ENCODE measurements at places on chromosomes 4 and X.

- no peak for DNase-seq
Observed at GRCh38 chr4:15894393-15894792, 44.1 kb downstream of the FGFBP1 start.

DNA sequence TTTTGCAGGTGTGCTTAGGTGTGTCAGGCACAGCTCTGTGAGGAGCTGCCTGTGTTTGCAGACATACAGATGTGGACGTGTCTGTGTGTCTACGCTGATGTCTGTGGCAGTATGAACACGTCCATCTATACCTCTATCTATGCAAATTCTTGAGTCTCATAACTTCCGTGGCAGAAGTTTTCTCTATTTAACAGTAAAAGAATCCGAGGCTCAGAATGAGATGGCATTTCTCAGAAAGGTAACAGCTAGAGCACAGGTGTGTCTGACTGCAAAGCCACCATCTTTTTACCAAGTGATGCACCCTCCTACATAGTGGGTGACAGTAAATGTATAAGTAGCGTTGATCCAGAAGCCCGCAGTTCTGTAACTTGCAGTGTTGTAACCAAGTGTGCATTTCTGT lies 39.9 kb upstream of the CYP4V2 start:
- no peak for DNase-seq

GRCh38 chrX:123920105-123920785 lies 41.3 kb upstream of the STAG2 start:
- peak; percentile 94 for DNase-seq

DNA sequence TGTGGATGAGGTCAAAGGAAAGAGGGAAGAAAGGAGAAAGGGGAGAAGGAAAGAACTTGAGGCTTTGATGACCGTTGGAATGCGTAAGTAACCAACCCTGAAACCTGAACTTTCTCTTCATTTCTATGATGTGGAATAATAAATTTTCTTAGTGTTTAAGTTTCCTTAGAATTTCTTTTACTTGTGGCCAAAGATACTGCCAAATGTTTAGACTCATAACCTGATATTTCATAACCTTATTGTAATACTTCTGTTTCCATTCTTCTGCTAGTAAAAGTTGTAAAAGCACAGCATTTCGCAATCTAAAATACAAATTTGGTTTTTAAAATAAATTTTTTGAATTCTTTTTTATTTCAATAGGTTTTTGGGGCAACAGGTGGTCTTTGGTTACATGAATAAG lies 258.5 kb upstream of the GIMD1 start:
- peak; percentile 57 for DNase-seq

DNA sequence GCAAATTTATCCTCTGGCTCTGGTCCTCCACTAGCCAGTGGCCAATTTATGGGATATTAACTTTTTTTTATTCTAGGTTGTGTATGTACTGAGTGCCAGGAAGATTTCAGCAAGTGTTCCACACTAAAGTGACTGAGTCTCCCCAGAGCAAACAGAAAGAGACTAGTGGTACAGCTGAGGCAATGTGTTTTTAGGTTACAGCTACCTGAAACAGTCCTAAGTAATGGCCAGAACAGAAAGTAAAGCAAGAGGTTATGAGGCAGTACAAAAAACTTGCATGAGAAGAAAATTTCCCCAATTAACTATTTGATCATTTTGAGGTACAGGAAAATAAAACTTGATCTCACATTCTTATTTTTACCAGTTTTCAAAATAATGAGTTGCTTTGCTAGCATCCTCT lies 31.2 kb downstream of the PRDM8 start:
- DNase-seq = no peak

GRCh38 chrX:102988517-102988916 lies 51.4 kb downstream of the RAB40AL start:
- DNase-seq = no peak

GRCh38 chr4:54961357-54961975 lies 163.9 kb downstream of the KDR start:
- peak; percentile 52 for DNase-seq

DNA sequence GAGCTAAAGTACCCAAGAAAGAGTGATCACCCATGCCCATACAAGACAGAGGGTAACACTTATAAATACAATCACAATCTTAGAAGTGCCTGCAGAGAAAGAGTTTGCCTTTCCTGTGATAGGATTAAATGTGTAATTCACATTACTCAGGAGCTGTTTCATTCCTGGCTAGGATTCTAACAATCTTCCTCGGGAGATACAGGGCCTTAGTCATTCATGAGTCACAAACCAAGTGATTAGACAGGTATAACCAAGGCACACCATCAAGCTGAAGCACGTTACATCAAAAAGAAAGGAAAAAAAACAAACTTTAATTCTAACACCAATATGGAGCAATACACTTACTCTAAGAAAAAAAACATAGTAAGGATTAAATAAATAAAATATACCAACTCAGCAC lies 14.9 kb downstream of the ABCG2 start:
- peak; percentile 53 for DNase-seq

GRCh38 chrX:2820136-2820771 lies 8.5 kb upstream of the GYG2 start:
- no peak for DNase-seq

DNA sequence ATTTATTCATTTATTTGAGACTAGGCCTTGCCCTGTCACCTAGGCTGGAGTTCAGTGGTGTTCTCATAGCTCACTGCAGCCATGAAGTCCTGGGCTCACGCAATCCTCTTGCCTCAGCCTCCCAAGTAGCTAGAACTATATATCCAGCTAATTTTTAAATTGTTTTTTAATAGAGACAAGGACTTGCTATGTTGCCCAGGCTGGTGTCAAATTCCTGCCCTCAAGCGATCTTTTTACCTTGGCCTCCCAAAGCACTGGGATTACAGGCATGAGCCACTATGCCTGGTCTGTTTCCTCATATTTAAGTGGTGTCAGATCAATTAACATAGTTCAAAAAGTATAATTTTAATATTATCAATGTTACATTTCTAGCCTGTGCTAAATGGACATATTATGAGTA lies 68.5 kb downstream of the AFF1 start:
- no peak for DNase-seq

GRCh38 chrX:87578978-87579377 lies 61.4 kb downstream of the KLHL4 start:
- no peak for DNase-seq

- DNase-seq = peak; percentile 35
Observed at GRCh38 chrX:20285511-20285910, 18.8 kb upstream of the RPS6KA3 start.

GRCh38 chr4:148017801-148018200 lies 285.9 kb downstream of the ARHGAP10 start:
- DNase-seq = no peak

DNA sequence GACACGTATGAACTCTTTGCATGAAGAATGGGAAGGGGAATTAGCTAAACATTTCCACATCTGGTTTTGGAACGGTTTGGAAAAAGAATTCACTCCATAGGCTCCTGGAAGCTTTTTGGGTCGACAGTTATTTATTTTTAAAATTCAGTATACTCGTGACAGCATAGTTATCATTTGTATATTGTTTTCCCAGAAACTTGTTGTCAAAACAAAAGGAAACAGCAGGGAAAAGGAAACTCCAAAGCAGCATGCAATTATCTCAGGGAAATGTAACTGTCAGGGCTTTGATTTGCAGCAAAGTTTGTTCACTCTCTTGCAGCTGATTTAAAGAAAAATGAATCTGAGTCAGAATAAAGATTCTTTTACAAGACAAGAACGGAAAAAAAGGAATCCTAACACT lies 86.5 kb downstream of the PLAC1 start:
- DNase-seq = peak; percentile 19

- no peak for DNase-seq
Observed at GRCh38 chr4:16237715-16238114, 11.4 kb upstream of the TAPT1 start.

DNA sequence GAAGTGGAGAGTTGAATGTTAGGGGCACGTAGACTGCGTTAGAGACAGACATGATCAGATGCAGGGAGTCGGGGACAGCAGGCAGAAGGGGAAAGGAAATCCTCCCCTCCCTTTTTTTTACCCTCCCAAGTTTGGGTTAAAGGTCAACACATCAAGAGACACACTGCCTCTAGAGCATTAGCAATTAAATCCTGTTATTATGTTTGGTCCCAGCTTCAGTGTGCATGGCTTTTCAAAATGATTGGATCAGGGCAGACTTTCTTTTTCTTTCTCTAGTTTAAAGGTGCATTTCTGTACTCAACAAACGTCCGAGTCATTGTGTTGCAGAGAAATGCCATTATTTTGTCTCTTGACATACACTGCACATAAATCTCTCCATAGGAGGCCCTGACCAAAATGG lies 63.9 kb downstream of the USP26 start:
- no peak for DNase-seq

DNA sequence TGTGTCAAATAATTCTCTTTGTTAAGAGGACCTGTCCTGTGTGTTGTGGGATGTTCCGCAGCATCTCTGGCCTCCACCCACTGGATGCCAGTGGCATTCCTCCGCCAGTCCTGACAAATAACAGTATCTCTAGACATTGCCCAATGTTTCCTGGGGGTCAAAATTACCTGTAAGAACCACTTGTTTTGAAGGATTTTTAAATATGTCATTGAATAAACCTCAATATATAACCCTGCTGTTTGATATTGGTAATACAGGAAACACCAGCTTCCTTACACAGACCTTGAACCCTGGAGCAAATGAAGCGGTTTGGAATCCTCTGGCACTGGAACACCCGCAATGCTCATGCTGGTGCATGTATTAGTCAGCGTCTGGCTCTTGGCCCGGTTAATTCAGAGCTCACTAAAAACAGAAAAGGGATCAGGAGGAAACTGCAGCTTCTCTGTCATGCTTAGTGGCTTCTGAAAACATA lies 101.3 kb downstream of the TBL1X start:
- peak; percentile 94 for DNase-seq

- peak; percentile 90 for DNase-seq
Observed at GRCh38 chr4:184745831-184746795, 12.2 kb upstream of the CENPU start.

DNA sequence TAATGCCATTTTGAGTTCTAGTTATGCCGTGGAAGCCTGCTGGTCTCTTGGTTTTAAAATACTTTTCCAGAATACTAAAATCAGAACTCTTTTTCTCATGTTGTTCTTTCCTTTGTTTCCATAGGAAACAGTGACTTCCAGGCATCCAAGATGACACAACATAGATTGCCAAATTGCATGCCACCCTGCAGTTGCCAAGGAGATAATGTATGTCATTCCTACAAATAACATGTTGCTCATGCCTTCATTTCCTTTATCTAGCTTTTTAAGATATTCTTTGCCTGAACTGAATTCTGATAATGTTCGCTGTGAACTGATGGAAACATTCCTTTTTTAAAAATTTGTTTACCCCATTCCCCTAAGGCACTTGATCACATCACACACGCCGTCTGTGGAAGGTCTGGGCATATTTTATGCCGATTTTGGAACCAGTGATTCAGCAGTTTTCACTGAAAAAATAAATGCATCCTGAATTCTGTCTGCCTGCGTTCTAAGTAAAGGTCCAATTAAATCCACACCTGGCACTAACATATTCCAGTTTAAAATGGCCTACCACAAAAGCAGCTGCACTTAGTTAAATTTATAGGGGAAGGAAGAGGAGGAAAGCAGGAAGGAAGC lies 38.0 kb upstream of the COX7B2 start:
- no peak for DNase-seq

DNA sequence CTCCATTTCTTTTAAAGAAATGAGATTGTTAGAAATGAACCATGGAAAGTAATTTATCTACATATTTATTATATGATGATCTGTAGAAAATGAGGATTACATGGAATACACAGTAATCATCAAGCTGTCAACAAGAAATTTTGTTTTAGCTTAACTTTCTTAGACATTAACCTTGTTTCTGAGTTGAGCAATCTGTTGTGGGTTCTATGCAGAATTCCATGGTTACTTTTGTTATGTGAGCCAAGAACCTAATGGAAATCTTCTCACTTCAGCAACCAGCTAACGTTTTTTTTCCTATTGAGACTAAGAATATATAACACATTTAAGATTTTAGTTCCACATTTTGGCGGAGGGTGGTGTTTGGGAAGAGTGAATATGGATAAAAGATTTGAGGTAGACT lies 136.1 kb upstream of the SLC4A4 start:
- peak; percentile 56 for DNase-seq

DNA sequence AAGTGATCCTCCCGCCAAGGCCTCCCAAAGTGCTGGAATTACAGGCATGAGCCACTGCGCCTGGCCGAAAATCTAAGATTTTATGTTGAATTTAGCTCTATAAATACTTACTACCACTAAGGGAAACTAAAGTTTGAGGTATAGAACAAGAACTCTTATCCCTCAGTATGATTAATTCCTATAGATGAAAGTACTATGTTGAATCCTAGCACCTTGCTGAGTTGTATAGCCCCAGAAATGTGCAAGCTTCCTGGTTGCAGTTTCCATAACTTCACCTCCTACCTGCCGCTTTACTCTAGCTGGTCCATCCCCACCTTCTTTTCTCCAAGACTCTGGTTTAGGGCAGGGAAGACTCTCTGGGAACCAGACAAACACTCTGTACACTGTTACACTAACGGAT lies 11.8 kb upstream of the TSPAN5 start:
- no peak for DNase-seq

- DNase-seq = no peak
Observed at GRCh38 chr4:8365353-8365752, 75.2 kb downstream of the ACOX3 start.

DNA sequence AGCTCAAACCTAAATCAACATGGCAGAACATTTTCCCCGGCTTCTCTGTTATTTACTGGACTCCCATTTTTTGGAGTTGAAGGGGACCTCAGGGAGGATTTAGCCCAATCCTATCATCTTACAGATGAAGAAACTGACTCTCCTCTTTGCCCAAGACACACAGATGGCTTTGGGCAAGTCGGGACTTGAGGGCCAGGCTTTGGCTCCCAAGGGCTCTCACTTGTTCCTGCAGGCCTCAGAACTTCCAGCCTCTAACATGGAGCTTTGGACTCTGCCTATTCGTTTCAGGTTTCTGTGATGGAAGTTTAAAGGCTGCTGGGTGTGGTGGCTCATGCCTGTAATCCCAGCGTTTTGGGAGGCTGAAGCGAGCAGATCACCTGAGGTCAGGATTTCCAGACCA lies 59.5 kb downstream of the RHOH start:
- DNase-seq = no peak

DNA sequence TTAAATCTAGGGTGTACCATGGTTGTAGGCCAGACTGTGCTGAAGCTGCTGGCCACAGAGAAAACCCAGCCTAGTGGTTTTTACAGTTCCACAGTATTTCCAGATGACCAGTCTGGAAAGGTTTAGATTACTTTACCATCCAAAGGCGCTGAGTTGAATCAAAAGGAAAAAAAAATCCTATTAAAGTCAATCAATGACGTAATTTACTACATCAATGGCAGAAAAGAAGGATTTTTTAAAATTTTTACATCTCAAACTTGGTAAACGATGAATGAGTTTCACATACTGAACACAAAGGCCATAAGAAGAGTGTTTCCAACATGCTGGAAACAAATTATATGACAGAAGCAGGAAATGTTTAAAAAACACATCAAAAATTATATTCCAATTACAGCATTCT lies 130.6 kb upstream of the ETNPPL start:
- DNase-seq = no peak

DNA sequence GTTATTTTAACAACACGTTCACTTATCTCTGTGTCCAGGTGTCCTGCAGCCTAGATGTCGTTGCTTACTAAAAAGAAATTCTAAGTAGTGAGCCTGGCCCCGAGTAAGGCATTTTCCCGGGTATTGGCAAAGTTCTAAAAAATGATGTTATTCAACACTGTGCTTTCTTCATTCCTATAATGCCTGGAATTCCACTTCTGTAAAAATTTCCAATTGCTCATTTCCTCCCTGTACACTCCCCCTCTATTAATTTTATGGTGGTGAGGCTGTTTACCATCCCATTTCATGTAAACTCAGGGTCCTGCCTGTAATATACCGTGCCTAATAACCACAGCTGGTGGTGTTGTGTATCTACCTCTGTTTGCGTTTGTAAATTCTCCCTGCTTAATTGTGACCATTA lies 14.2 kb downstream of the BST1 start:
- peak; percentile 68 for DNase-seq
